ENCODE measurements at places on chromosomes 7 and 10. TPM values are rescaled to one million over a fixed set of nuclear protein-coding genes. Genes with fewer than 3 reads are reported as not detected.

DNA sequence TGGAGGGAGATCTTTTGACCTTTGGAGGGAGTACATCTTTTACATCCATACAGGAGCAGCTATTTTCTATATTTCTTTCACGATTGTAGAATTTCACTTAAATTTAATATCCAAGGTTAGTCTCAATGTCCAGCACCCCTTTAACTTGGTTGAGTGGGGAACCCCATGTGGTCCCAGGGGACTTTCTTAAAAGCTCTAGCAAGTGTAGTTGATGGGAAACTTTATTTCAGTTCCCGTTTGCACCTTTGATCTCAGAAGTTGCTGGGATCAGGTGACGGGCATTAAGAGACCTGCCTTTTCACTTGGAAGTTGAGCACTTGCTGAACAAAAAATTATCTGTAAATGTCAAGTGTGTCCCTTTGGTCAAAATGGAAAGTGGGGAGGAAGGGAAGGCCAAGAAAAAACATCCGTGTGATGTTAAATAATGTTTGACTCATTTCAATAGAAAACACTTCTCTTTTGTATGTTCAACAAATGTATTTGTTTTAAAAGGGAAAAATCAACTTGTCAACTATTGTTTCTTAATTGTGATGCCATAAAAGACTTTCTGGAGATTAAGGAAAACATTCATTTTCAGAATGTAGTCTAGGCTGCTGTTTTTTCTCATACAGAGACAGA is 370.1 kb upstream of the GALNT17 start:
- H3K27me3 ChIP-seq, result no peaks in the 10 kb centered on the region
- H3K4me1 ChIP-seq, result peaks cover 36% of the 10 kb centered on the region
- no peak for DNase-seq
- H3K27ac ChIP-seq, result no peak overlapping the region
- H3K4me3 ChIP-seq, result no peak overlapping the region
- peaks cover 21% of the 10 kb centered on the region for H3K36me3 ChIP-seq

GRCh38 chr10:97571622-97572021 is 957 bp upstream of the ANKRD2 start:
- H3K4me1 ChIP-seq, result no peaks in the 10 kb centered on the region
- no peaks in the 10 kb centered on the region for H3K36me3 ChIP-seq
- DNase-seq, result no peak
- no peak overlapping the region for H3K27ac ChIP-seq
- H3K27me3 ChIP-seq, result peaks cover 4% of the 10 kb centered on the region
- no peak overlapping the region for H3K4me3 ChIP-seq

SLC29A4 gene
- 0.32 TPM for total RNA-seq

DNA sequence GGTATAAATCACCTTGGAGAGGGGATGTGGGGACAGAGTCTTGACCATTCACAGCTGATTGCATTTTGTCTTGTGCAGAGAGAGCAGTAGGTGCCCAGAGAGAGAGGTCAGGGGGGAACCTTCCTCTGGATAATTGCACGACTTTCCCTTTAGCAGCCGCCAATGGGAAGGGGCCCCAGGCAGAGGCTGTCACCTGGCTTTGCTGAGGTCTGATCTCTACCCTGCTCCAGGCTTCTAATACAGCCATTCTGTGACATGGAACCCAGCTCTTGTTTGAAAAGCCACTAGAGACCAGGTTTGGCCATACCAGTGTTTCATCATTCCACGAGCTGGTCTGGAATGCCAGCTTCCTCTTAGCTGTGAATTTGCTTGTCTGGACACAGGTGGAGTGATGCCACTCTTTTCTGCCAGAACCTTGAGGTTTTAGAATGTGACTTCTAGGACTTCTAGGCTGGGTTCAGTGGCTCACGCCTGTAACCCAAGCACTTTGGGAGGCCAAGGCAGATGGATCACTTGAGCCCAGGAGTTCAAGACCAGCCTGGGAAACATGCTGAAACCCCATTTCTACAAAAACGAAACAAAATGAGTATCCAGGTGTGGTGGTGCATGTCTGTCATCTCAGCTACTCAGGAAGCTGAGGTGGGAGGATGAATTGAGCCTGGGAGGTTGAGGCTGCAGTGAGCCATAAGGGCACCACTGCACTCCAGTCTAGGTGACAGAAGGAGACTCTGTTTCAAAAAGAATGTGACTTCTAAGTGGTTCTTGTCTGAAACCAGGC is 159.9 kb downstream of the CAMK1D start:
- peaks cover 29% of the 10 kb centered on the region for H3K36me3 ChIP-seq
- peak overlapping the region; percentile 11 for H3K27ac ChIP-seq
- H3K27me3 ChIP-seq, result no peaks in the 10 kb centered on the region
- no peak overlapping the region for H3K4me3 ChIP-seq
- DNase-seq, result no peak

DNA sequence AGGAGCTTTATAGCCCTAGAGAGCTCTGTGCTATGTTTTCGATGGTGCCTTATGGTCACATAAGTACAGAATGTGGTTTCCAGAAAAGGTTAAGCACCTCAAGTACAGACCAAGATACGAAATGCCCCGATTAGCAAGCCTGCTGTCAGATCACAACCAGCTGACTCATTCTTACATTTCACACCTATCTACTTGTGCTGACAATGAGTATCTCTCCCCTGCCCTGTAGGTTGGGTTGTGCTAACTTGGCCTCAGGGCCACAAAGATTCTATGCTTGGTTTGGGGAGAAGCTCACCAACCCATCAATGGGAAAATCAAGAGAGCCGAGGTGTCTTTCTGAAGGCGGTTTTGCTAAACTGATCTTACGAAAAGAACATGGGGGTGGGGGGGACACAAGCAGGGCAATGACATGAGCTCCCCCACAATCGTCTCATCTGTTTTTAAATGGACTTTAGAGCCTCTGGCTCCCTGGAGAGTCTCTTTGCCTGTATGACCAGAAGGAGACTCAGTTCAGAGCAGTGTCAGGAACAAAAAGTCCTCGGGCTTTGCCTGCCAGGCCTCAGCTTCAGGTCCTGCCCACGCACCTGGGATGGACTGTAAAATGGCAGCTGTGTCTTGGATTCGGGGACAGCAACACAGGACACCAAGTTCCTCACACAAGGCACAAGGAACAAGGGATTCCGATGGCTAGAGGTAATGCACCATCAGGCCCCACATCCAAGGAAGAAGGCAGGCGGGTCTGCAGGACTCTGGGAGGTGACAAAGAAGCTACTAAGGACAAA is 55.1 kb downstream of the FAM53B start:
- peaks cover 84% of the 10 kb centered on the region for H3K4me1 ChIP-seq
- H3K27me3 ChIP-seq, result no peaks in the 10 kb centered on the region
- peak overlapping the region; percentile 86 for H3K27ac ChIP-seq
- DNase-seq, result no peak
- peaks cover 59% of the 10 kb centered on the region for H3K36me3 ChIP-seq

DNA sequence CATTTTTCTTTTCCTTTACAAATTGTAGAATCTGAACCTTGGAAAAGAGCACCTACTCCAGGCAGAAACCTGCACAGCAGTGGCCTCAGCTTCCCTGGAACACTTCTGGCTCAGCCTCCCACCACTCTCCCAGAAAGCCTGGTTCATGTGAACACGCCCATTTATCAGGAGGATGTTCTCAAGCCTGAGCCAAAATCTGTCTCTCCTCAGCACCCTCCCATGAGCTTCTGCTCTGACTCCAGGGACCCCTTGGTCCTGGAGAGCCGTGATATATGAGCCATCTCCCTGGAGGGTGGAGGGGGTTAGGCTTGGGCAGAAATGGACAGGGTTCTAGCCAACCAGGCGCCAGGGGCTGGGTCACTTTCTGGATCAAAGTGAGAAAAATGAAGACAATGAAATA is 10.1 kb downstream of the GDF2 start:
- H3K27me3 ChIP-seq, result peaks cover 5% of the 10 kb centered on the region
- DNase-seq, result no peak
- H3K36me3 ChIP-seq, result no peaks in the 10 kb centered on the region
- H3K27ac ChIP-seq, result no peak overlapping the region
- no peak overlapping the region for H3K4me3 ChIP-seq
- H3K4me1 ChIP-seq, result no peaks in the 10 kb centered on the region

DNA sequence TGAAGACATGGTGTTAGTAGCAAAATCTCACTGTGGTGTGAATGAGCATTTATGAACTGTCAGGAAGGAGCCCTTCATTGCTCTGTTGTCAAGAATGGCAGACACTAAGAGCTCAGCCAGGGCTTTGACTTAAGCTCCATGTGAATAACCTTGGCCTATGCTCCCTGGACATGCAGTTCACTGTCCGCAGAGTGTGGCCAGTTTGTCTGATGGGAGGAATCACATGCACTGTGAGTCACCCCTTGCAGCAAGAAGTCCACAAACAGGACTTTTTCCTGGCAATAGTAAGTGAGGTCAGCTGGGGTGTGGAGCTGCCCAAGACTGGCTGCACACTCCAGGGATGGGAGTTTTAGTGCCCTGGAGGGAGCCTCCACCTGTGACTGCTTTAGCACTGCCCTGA is 49.5 kb downstream of the ZNF37A start:
- H3K4me1 ChIP-seq, result no peaks in the 10 kb centered on the region
- DNase-seq, result no peak
- H3K4me3 ChIP-seq, result no peak overlapping the region
- no peaks in the 10 kb centered on the region for H3K36me3 ChIP-seq
- H3K27me3 ChIP-seq, result no peaks in the 10 kb centered on the region
- H3K27ac ChIP-seq, result no peak overlapping the region

DNA sequence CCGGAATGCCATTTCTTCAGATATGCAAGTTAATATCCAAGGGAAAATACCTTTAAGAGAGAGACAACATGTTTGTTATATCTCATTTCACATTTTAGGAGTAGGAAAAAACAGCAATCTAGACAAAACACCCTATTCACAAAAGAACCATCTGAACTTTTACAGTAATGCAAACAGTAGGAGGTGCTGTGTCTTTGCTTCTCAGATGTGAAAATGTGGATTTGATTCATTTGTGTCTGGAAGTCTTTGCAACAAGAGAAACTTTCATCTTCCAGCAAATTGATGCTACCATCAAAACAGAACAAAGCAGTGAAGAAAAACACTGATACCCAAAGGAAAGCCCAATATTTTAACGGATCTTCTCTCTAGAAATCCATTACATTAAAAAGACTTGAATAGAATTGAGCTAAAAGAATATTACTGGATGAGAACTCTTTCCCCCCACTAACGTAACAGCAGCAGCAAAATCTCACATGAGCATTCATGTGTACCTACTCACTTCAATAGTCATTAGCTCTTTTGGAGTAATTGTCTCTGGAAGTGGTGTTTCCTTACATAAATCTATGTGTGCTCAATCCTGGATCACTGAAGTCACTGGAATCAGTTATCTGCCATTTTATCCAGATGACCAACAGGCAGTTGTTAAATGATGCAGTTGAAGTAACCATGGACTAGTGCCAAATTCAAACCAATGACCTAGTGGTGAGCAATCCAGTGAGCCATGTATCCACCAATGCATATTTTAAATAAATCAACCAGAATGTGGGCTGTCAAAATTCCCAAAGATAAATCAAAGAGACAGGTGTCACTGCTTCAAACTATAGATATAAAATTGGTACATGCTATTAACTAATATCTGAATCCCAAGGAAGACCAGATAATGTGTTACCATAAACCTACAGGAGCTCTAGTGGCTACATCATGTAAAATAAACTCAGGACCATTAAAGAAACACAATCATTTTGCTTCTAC is 1.8 kb downstream of the SEMA3C start:
- H3K4me1 ChIP-seq, result peaks cover 4% of the 10 kb centered on the region
- no peak for DNase-seq
- H3K36me3 ChIP-seq, result no peaks in the 10 kb centered on the region
- H3K27ac ChIP-seq, result no peak overlapping the region
- H3K4me3 ChIP-seq, result no peak overlapping the region
- H3K27me3 ChIP-seq, result peaks cover 21% of the 10 kb centered on the region

GRCh38 chr10:79433324-79434222 is 11.9 kb downstream of the ZCCHC24 start:
- H3K36me3 ChIP-seq, result no peaks in the 10 kb centered on the region
- H3K27me3 ChIP-seq, result peaks cover 2% of the 10 kb centered on the region
- no peak for DNase-seq
- H3K4me1 ChIP-seq, result no peaks in the 10 kb centered on the region

DNA sequence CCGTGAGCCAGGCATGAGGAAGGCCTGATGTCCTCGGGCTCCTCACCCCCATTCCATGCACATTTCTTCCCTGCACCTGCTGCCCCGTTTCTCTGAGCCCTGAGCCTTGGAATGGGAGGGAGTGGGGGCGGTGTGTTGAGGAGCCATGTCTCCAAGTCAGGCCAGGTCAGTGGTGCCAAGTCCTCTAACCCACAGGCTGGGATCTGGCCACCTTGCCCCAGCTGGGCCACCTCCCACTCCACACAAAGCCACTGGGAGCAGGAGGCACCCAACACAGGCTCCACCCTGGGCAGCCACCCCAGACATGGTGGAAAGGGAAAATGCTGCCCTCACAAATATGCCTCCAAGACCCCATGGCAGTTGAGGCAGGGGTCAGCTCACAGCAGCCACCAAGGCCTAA is 27.7 kb downstream of the ZCCHC24 start:
- H3K27ac ChIP-seq, result no peak overlapping the region
- H3K4me3 ChIP-seq, result no peak overlapping the region
- no peaks in the 10 kb centered on the region for H3K27me3 ChIP-seq
- peaks cover 12% of the 10 kb centered on the region for H3K4me1 ChIP-seq

UBE2D1 gene
- total RNA-seq, result 15.0 TPM

ABCB4 gene
- total RNA-seq, result 17.5 TPM

HOXA2 gene
- not detected for total RNA-seq

RHOBTB1 gene
- total RNA-seq, result 0.24 TPM

SLC26A3 gene
- not detected for total RNA-seq

SNX10 gene
- 32.3 TPM for total RNA-seq

PON1 gene
- total RNA-seq, result not detected

AOAH gene
- total RNA-seq, result 1.4 TPM

GRCh38 chr10:61635471-61635870 is 27.3 kb upstream of the CABCOCO1 start:
- H3K27ac ChIP-seq, result no peak overlapping the region
- H3K27me3 ChIP-seq, result peaks cover 8% of the 10 kb centered on the region
- no peak overlapping the region for H3K4me3 ChIP-seq
- no peak for DNase-seq
- no peaks in the 10 kb centered on the region for H3K4me1 ChIP-seq
- no peaks in the 10 kb centered on the region for H3K36me3 ChIP-seq

All from activated B cell treated with CpG ODN at 0.5 μM for 24 hours (primary cell).